ENCODE measurements at places on chromosomes 7 and 10.

- DNase-seq: no peak
Observed at GRCh38 chr7:144063710-144064109, 5.9 kb upstream of the OR2A25 start.

- peak; percentile 47 for DNase-seq
Observed at GRCh38 chr7:13990319-13990983, 985 bp upstream of the ETV1 start.

- DNase-seq: no peak
Observed at GRCh38 chr7:96800824-96801223, 91.2 kb upstream of the SEM1 start.

DNA sequence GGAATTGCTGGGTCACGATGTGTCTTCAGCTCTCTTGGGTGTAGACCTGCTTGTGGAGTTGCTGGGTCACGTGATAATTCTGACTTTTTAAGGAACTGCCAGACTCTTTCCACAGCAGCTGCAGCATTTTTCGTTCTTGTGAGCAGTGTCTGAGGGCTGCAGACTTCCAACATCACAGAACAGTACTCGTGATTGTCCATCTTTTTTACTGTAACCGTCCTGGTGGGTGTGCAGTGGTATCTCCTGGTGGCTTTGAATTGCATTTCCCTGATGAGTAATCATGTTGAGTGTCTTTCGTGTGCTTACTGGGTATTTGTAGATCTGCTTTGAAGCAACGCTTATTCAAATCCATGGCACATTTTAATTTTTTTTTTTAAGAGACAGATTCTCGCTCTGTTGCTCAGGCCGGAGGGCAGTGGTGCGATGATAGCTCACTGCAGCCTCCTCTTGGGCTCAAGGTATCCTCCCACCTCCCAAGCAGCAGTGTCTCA is 22.7 kb downstream of the INPP5A start:
- no peak for DNase-seq

GRCh38 chr7:83677180-83677866 is 28.4 kb upstream of the SEMA3E start:
- DNase-seq: no peak

GRCh38 chr10:92693534-92693893 is 3.8 kb downstream of the HHEX start:
- DNase-seq: no peak

DNA sequence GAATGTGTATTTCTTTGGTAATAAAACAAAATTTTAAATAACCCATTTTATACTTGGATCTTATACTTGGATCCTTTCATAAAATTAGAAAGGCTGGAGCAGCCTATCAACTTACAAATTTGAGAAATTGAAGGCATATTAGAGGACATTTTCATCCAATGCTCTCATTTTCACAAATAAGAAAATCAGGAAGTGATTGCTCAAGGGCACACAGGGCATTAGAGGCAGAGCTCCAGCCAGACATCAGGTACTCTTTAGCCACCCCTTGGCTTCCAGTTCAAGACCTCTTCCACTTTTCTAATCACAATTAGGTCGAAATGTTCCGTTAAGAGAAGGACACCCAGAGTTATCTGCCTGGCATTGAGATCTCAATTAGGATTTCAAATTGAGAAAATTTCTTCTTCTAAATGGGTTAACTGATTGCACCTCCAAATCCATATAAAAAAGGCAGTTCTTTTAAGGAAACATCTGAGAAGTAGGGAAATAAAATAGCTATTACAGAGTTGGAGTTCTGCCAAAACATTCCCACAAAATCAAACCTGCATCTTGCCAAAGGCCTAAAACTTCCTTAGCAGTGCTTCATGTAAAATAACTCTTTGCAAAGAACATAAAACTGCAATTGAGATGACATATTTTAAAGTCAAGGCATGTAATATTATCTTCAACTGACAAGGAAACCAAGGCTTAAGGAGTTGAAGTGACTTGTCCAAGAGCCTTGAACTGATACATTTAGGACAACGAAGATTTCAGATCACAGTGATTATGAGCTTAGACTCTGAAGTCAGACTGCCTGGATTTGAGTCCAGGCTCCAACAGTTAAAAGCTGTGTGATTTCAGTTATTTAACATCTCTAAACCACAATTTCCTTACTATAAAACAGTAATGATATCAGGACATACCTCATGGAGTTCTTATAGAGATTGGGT is 2.4 kb downstream of the ACTA2 start:
- DNase-seq: no peak

- DNase-seq: peak; percentile 29
Observed at GRCh38 chr7:3068530-3068929, 24.9 kb upstream of the CARD11 start.

GRCh38 chr7:151058781-151059366 is 515 bp upstream of the SLC4A2 start:
- DNase-seq: no peak

Data from globus pallidus (tissue), 1 donor.